A673 (cell line): ENCODE measurements at places on chromosomes 11 and 22.

DNA sequence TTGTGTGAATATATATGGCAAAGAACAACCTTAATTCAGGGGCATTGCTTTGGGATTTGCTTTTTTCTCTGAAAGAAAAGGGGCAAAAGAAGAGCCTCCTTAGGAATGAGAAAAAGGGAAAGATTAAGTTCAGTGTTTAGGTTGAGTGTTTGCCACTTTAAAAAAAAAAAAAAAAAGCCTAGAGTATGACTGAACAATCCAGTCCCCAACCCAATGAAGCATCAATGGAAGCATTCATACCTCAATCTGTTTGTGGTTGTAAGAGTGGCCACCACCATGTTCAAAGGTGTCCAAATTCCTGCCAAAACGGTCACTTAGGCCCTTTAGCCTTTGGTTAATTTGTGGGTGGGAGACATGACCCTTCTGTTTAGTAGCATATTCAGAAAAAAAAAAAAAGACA lies 260.6 kb downstream of the SOX6 start:
- H3K4me1 ChIP-seq, result peaks cover 37% of the 10 kb centered on the region
- H3K27me3 ChIP-seq, result no peaks in the 10 kb centered on the region
- H3K4me3 ChIP-seq, result no peak overlapping the region

- no peaks in the 10 kb centered on the region for H3K36me3 ChIP-seq
- H3K4me1 ChIP-seq, result peaks cover 5% of the 10 kb centered on the region
- no peaks in the 10 kb centered on the region for H3K27me3 ChIP-seq
Observed at GRCh38 chr11:45927684-45928413, 5.4 kb downstream of the LARGE2 start.

DNA sequence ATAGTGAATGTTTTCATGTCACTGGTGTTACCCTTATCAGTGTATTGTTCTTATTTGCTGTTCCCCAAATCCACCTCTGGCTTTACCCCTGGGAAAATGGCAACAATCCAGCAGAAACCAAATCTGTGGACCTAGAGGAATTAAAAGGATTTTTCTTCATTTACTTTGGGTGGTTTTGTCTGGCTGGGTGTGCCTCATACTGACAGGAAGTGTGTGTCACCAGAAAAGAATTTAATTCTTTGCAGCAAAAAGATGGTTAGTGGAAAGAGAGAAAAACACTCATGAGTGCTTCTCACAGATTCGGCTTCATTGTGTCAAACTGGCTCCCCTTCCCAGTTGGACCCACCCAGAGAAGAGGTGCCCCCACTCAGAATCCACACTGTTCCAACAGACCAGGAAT lies 38.9 kb downstream of the FZD4 start:
- peak overlapping the region; percentile 87 for H3K27ac ChIP-seq
- peak overlapping the region; percentile 16 for H3K4me3 ChIP-seq
- peak; percentile 95 for DNase-seq
- H3K4me1 ChIP-seq, result peaks cover 53% of the 10 kb centered on the region

DNA sequence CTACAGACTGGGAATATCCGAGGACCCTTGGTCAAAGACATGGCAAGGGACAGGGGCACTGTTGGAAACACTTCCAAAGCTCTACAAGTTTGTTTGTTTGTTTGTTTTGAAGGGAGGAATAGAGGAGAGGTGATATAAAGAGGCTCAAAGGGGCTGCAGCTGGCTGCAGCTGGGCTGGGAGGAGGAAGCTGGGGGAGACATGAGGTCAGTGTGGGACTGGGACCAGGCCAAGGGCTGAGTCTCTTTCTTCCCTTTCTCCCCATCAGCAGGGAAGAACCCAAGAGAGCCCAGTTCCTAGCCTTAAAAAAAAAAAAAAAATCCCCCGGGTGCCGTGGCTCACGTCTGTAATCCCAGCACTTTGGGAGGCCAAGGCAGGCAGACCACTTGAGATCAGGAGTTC lies 5.0 kb downstream of the RHOG start:
- H3K27me3 ChIP-seq, result no peaks in the 10 kb centered on the region
- no peaks in the 10 kb centered on the region for H3K36me3 ChIP-seq
- H3K27ac ChIP-seq, result no peak overlapping the region
- H3K4me3 ChIP-seq, result no peak overlapping the region
- H3K4me1 ChIP-seq, result no peaks in the 10 kb centered on the region
- no peak for DNase-seq

DNA sequence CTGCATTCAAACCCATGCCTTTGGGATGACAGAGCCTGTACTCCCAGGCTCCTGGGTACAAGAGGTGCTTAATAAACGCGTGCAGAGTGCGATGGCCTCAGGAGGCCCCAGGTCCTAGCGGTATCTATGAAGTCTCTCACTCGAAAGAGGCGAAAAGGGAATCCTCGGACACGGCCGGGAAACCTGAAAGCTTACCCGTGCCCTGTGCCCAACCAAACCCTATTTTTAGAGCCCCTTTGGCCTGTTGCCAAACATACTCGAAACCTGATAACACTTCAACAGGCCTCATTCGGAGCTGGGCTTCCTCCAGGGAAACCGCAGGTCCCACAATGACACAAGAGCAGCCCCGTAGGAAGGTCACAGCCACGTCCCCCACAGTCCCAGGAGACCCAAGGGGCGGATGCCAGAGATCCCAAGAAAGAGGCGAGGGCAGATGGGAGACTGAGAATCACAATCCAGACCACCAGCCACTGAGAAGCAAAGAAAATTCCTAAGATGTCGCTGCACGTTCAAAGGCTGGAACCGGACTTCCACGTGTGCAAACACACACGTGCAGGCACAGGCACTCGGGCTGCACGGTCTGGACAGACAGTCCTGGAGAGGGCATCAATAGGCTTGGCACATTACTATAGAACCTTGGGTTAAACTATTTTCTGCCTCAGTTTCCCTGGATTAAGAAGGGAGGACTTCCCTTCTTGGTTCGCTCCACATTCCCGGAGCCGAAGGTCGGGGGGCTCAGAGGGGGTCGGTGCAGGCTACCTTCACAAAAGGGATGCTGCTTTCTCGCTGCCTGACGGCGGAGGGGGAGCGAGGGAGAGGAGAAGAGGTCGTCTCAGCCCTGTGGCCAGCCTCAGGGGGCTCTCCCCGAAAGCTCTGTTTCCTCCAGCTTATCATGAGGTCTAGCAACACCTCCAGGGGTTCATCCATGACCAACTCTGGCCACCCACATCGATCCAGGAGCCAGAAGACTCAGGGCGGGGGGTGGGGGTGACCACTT lies 8.2 kb downstream of the PDGFB start:
- H3K36me3 ChIP-seq, result no peaks in the 10 kb centered on the region
- H3K4me1 ChIP-seq, result peaks cover 11% of the 10 kb centered on the region
- no peak overlapping the region for H3K4me3 ChIP-seq
- peaks cover 2% of the 10 kb centered on the region for H3K27me3 ChIP-seq

DNA sequence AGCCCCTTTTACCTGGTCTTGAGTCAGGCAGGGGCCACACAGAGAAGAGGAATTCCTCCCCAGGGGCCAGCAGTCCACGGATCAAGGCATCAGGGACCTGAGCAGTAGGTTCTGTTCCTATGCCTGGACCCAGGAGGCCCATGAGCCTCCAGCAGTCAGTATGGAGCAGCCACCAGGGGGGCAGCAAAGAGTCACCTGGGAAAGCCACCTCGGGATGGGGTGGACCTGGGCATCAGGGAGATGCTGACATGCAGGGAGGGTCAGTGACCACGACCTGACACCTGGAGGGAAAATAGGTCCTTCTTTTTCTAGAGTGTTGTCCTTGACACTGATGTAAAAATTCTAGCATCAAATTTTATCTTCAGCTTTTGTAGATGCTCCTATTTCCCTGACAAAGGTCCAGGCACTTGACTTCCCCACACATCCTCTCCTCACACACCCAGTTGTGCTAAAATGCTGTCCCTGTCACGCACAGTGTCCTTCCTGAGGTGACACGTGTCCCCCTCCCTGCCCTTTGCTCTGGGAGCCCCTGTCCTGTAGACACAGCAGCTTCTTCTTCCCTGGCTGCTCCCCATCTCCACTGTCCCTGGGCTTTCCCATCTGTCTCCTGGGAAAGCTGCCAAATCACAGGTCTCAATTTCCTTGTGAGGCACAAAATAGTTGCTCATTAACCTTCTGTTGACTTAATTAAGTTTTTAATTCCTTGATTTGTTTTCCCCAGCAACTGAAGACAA lies 70.0 kb upstream of the IGLL5 start:
- H3K36me3 ChIP-seq, result no peaks in the 10 kb centered on the region
- H3K4me3 ChIP-seq, result no peak overlapping the region

DNA sequence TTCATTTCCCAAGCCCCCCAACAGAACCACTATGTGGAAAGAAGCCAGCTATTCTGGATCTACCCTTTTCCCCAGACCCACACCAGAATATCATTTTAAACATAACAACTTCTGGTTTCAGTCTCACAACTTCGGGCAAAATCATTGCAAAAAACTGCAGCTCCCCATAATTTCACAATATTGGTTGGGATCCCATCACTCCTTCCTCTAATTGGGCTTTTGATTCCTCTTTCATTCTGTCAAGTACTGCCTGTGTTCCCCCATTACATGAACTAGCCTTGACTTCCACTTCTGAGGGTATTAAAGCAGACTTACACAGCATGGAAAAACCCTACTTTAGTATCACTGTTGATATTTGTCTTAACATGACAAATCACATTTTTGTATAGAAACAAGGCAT lies 4.1 kb upstream of the APOL3 start:
- H3K4me1 ChIP-seq, result no peaks in the 10 kb centered on the region
- H3K4me3 ChIP-seq, result no peak overlapping the region
- no peak overlapping the region for H3K27ac ChIP-seq
- no peaks in the 10 kb centered on the region for H3K36me3 ChIP-seq

GRCh38 chr11:84471501-84471900 lies 1155.6 kb downstream of the DLG2 start:
- H3K27me3 ChIP-seq, result no peaks in the 10 kb centered on the region
- no peaks in the 10 kb centered on the region for H3K4me1 ChIP-seq
- H3K36me3 ChIP-seq, result no peaks in the 10 kb centered on the region
- no peak overlapping the region for H3K4me3 ChIP-seq
- H3K27ac ChIP-seq, result no peak overlapping the region

GRCh38 chr11:12122083-12122482 lies 11.7 kb downstream of the MICAL2 start:
- H3K4me3 ChIP-seq, result no peak overlapping the region
- peak; percentile 14 for DNase-seq
- no peaks in the 10 kb centered on the region for H3K4me1 ChIP-seq
- no peaks in the 10 kb centered on the region for H3K27me3 ChIP-seq

GRCh38 chr11:44112091-44112821 lies 16.8 kb downstream of the EXT2 start:
- peak; percentile 86 for DNase-seq
- peaks cover 71% of the 10 kb centered on the region for H3K36me3 ChIP-seq
- H3K27ac ChIP-seq, result no peak overlapping the region
- peaks cover 32% of the 10 kb centered on the region for H3K4me1 ChIP-seq
- H3K4me3 ChIP-seq, result no peak overlapping the region
- no peaks in the 10 kb centered on the region for H3K27me3 ChIP-seq

- DNase-seq, result no peak
- no peak overlapping the region for H3K4me3 ChIP-seq
- no peaks in the 10 kb centered on the region for H3K4me1 ChIP-seq
- peaks cover 17% of the 10 kb centered on the region for H3K27me3 ChIP-seq
- no peak overlapping the region for H3K27ac ChIP-seq
Observed at GRCh38 chr11:44684859-44685281, 41.9 kb upstream of the TSPAN18 start.

- peak; percentile 63 for DNase-seq
- H3K4me1 ChIP-seq, result peaks cover 49% of the 10 kb centered on the region
- H3K27ac ChIP-seq, result no peak overlapping the region
- H3K4me3 ChIP-seq, result no peak overlapping the region
Observed at GRCh38 chr11:67371189-67371910, 2.0 kb downstream of the CLCF1 start.

DNA sequence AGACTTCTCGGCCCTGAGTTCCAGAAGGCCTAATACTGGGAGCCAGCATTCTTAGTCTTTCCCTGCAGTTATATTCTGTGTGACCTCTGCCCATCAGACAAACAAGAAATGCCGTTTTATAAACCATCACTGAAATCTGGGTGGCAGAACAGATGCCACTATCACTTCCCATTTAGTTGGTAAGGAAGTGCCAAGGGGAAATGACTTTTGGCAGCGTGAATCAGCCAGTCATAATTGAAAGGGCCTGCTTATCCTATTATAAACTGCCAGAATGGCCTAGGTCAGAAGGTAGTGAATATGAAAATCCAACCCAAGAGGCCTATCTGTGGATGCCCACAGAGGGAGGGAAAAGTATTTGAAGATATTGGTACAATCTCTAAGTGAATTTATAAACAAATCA lies 646.8 kb upstream of the CCDC90B start:
- no peak for DNase-seq
- no peaks in the 10 kb centered on the region for H3K36me3 ChIP-seq
- no peaks in the 10 kb centered on the region for H3K27me3 ChIP-seq
- no peak overlapping the region for H3K4me3 ChIP-seq

GRCh38 chr11:68373815-68374501 lies 61.6 kb downstream of the LRP5 start:
- peak overlapping the region; percentile 23 for H3K4me3 ChIP-seq
- DNase-seq, result peak; percentile 61
- H3K36me3 ChIP-seq, result peaks cover 8% of the 10 kb centered on the region

GRCh38 chr22:30280505-30280904 lies 8.8 kb downstream of the CASTOR1 start:
- no peak for DNase-seq
- H3K4me3 ChIP-seq, result no peak overlapping the region
- no peaks in the 10 kb centered on the region for H3K4me1 ChIP-seq
- H3K27me3 ChIP-seq, result no peaks in the 10 kb centered on the region

GRCh38 chr11:5043380-5043779 lies 2.9 kb upstream of the OR52J3 start:
- no peak for DNase-seq
- H3K36me3 ChIP-seq, result no peaks in the 10 kb centered on the region
- H3K27me3 ChIP-seq, result no peaks in the 10 kb centered on the region
- no peaks in the 10 kb centered on the region for H3K4me1 ChIP-seq
- H3K4me3 ChIP-seq, result no peak overlapping the region

DNA sequence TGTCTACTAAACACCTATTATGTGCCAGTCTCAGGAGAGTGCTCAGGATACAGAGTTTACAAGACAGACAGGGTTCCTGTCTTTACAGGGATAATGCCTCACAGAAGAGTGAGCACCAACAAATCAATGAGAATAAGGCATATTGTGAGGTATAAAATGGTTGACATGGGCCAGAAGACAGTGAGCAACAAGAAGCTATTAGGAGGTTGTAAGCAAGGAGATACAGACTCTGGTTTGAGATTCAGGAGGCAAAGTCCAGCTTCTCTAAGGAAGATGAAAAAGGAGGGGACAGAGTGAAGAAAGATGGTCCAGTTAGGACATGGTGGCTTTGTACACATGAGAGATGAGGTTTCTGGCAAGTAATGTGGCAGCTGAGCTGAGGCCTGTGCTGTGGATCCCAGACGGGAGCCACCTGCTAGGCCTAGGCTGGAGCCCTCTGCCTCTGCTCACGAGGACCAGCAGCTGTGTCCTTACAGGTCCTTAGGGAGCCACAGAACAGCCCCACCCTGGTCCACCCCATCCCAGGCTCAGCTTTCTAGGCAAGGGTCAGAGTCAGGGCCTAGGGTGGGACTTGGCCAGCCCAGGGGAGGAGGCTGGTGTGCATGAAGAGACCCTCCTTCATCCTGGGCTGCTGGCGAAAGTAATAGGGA lies 110.5 kb downstream of the ZNF280B start:
- H3K27me3 ChIP-seq, result peaks cover 23% of the 10 kb centered on the region
- H3K4me1 ChIP-seq, result no peaks in the 10 kb centered on the region
- H3K36me3 ChIP-seq, result no peaks in the 10 kb centered on the region
- H3K4me3 ChIP-seq, result no peak overlapping the region
